ENCODE measurements at places on chromosomes 5 and 9.

GRCh38 chr9:38096238-38096805 is 27.3 kb upstream of the SHB start:
- DNase-seq, result no peak

DNA sequence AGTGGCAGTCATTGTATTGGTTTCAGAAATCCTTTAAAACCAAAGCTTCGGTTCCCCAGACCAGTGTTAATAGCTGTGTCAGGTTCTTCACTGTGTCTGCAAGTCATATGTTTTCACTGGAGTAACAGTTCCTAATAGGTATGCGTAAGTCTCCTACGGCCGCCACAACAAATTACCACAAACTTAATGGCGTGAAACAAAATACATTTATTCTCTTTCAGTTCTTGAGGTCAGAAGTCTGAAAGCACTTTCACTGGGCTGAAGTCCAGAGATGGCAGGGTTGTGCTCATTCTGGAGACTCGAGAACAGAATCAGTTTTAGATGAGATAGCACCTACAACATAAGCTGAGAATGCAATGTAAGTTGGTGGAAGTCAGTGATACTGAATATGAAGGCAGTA is 556.2 kb downstream of the TLE4 start:
- DNase-seq, result no peak

DNA sequence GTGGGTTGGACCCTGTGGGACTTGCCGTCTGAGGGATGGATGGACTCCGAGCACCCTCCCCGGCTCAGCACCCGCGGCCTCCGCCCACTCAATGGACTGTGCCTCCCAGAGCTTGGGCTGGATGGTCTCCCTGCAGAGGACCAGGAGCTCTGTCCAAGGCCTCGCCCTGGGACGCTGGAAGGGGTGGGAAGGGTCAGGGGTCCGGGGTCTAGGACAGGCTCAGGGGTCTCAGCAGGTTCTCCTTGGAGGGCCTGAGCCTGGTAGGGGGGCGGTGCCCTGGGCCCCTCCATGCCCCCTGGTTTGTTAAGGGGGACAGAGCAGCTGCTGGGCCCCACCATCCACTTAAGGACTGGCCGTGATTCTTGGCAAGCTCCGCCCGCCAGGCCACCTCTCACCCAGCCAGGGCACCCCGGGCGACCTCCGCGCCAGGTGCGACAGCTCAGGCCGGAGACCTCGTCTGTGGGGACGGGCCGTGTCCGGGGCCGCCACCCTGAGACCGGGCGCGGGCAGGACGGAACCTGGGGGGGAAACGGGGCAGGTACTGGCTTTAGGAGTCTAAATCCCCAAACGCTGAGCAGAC is 29.2 kb downstream of the EXOC3 start:
- DNase-seq, result peak; percentile 45

DNA sequence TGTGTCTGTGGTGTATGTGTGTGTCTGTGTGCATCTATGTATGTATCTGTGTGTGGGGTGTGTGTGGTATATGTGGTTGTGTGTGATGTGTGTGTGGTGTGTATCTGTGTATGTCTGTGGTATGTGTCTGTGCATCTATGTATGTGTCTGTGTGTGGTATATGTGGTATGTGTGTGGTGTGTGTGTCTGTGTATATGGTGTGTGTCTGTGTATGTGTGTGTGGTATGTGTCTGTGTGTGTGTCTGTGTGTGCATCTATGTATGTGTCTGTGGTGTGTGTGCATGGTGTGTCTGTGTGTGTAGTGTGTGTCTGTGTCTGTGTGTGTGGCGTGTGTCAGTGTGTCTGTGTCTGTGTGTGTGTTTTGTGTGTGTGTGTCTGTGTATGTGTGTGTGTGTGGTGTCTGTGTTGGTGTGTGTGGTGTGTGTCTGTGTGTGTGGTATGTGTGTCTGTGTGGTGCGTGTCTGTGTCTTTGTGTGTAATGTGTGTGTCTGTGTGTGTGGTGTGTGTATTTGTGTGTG is 121.9 kb upstream of the MVB12B start:
- no peak for DNase-seq

DNA sequence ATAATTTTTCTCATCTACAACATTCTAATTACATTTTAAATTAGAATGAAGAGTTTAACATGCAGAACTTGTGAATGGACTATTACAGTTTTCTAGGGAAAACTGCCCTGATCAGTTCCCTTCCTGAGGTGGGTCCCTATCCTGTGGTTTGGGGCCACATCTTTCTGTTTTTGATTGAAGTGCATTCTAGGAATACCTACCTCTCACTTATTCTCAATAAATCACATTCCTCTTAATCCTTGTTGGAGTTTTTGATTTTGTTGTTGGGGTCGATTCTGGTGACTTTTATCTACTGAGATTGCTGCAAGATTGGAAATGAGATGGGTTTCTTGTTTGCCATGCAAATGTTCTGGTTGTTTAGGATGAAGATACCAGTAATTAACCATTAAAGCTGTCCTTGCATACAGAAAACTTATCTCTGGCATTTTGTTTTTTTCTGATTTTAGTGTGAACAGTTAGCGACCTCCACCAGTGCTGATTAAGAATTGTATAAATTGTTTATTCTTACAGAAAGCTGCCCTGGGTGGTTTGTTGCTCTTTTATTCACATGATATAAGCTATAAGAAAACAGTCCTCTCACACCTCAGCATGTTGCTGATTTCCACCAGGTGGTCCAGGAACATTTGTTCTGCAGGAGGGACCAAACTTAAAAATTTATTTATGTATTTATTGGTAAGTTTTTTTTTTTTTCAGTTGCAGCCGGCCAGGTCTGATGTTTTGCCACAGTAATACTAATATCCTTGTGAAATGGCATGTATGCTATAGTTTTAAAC is 269.9 kb downstream of the FANCC start:
- DNase-seq, result no peak

- DNase-seq, result no peak
Measured at GRCh38 chr5:944621-944927, 51.9 kb downstream of the TRIP13 start.

DNA sequence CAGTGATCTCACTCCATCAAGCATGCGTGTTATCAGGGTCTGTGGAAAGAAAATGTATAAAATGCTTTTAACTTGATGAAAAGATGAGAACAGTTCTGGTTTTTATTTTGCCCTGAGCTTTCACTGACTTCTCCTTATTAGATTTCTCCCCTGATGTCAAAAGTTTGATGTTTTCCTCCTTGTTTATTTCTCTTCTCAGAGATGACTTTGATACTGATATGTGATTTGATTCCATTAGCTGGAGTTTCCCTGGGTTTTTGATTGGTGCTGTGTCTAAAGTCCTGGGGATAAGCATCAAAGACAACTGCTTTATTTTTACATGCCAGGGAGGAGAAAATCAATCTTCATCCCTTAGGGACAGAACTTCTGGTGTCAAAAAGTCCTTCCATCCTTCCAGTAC is 510.0 kb downstream of the KCTD16 start:
- DNase-seq, result no peak

DNA sequence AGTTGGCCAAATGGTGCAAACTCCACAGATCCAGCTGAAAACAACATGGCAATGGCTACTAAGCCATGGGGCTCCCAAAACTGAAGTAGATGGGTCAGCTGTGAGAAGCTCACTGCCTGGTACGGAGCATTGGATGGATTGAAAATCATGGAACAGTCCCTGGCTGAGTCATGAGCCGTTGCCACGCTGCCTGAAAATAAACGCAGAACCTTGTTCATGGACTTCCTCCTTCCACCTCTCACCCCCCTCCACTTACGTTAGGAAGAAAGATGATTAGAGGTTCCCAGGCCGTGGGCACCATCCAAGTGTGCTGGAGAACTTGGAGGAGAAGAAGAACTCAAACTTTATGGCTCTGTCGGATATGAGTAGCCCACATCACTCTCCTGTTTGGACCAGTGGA is 6.8 kb upstream of the DIPK1B start:
- DNase-seq, result no peak

GRCh38 chr9:114282507-114282906 is 40.4 kb upstream of the ORM1 start:
- no peak for DNase-seq

DNA sequence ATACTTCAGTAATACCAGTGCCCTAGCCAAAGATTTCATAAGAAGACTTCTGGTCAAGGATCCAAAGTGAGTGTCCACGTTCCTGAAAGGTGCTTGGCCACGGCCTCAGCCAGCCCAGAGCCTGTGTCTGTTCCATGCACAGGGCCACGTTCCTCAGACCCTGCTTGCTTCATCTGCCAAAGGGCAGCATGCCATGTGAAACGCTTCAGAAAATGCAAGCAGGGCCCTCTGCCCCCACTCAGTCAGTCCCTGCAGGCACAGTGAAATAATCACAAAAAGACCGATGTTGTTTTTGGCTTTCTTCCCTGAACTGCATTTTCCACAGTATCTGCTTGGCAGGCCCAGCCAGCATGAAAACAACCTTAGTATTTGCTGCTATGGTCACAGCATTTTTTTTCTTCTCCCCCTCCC is 85.5 kb upstream of the CTSL start:
- no peak for DNase-seq

GRCh38 chr5:143168171-143168741 is 235.2 kb downstream of the NR3C1 start:
- no peak for DNase-seq

DNA sequence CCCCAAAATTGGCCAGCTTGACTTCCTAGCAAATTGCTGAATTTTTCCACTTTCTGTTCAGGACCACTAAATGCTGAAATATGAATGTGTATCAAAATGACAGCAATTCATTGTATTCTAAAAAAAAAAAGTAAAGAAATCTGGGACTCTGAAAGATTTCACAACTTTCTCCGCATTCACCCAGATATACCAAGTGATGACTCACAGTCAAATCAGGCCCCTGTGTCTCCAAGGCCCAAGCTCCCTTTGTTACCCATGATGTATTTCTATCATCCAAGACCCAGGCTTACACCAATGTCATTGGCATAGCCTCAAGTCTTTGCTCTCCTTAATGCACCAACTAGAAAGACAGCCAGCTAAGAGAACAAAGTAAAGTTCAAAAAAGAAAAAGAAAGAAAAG is 493.9 kb downstream of the NTRK2 start:
- DNase-seq, result no peak

DNA sequence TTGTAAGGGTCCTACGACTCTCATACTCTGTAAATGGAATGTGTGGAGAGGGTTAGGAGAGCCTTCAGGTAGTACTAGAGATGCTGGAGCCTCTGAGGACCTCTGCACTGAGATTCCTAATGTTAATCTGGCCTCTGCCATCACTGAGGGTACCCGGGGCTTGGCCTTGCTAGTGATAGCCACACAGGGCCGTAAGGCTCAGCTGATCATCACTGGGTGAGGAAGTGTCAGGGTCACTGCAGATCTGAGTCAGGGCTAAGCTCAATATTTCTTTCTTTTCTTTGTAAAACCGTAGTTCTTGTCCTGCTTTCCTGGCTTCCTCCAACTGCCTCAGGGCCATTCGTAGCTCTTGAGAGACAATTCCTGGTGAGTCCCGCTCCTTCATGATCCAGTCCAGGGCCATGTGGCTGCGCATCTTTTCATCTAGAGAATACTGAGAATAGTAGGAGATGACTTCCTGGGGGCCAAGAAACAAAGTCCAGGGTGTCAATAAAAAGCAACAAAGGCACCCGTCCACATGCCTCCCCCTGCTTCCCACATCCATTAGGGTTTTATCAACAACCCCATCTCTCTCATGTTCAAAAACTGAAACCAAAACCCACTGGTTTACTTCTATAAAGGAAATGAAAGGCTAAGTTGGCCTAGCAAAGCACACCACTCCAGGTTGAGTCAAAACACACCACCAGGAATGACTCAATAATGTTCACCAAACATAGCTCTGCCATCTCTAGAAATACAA is 47.7 kb downstream of the LIX1 start:
- DNase-seq, result no peak

DNA sequence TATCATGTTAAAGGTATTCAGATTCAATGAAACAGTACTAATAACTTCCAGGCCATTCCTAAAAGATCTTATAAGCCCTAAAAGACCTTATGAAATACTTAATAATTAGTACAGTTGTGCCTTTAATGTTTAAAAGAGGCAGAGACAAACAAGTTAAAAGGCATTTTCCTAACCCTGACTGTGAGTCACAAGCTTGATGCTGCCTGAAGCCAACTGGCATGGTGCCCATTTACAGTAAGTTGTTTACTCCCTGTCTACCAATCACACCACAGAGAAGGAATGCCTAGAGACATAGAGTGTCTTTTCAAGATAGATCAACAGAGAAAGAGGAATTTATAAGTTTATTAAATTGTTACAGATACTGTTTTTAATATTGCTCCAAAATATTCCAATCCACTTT is 47.8 kb downstream of the NR3C1 start:
- peak; percentile 72 for DNase-seq

DNA sequence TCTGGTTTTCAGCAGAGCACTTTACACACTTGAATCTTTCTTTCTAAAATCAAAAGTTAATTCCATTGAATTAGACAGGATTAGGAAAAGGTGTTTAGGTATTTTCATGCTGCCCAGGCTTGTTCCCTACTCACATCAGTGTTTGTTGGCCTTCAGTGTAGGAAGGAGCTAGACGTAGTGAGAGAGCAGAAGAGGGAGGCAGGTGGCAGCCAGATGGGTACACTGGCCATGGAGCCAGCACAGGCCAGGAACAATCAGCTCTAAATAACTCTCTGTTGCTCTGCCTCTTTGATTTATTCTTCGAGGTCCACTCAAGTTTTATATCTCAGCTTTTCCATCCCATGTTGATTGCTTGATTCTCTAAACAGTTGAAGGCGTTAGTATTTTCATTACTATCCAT is 529.6 kb downstream of the PSAT1 start:
- DNase-seq, result no peak

DNA sequence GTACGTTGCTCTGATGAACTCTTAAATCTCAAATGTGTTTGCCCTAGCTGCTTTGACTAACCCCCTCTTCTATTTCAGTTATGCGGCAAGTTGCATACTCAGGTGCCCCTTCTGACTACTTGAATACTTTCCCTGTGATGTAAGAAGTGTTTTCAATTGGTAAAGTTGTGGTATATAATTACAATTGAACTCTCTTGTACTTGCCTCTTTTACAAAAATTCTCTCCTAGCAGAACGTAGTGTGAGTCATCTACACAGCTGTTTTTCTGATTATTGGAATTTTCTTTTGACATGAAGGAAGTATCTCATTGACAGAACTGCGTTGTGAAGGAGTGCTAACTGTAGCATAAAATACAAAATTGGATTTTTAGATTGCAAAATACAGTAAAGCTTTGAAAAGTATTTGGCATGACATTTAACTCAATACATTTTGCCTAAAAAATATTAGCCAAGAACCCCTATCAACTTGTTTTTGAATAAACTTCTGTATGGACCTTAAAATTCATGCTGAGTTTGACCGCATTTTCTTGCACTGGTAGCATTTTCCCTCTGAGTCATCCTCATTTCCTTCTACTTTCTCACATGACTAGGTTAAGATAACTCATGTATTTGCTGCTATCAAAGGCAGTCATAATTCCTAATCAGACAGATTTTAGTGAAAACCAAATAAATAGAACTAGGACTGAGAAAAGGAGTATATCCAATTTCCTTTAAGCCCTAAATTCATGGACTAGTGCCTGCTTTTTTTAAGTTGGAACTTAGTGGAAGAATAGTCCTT is 6.3 kb downstream of the CRHBP start:
- peak; percentile 58 for DNase-seq

- no peak for DNase-seq
Measured at GRCh38 chr5:107257885-107258520, 412.7 kb downstream of the EFNA5 start.

- DNase-seq, result no peak
Measured at GRCh38 chr9:38299856-38300255, 92.6 kb upstream of the ALDH1B1 start.

- no peak for DNase-seq
Measured at GRCh38 chr5:126315341-126315740, 107.9 kb upstream of the GRAMD2B start.

- DNase-seq, result no peak
Measured at GRCh38 chr5:149948993-149949392, 4.4 kb upstream of the PDE6A start.

Data from RKO (cell line).